ENCODE measurements at places on chromosomes 11 and 22.

DNA sequence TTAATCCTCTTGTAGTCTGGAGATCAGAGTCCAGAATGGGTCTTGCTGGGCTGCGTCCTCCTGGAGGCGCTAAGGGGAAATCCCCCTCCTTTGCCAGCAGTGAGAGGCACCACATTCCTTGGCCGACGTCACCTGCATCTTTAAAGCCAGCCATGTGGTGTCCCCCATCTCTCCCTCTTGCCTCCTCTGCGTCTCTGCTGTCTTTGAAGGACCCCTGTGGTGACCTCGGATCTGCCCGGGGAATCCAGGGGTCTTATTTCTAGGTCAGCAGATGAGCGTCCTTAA lies 27.2 kb upstream of the PARVB start:
- no peak for DNase-seq

DNA sequence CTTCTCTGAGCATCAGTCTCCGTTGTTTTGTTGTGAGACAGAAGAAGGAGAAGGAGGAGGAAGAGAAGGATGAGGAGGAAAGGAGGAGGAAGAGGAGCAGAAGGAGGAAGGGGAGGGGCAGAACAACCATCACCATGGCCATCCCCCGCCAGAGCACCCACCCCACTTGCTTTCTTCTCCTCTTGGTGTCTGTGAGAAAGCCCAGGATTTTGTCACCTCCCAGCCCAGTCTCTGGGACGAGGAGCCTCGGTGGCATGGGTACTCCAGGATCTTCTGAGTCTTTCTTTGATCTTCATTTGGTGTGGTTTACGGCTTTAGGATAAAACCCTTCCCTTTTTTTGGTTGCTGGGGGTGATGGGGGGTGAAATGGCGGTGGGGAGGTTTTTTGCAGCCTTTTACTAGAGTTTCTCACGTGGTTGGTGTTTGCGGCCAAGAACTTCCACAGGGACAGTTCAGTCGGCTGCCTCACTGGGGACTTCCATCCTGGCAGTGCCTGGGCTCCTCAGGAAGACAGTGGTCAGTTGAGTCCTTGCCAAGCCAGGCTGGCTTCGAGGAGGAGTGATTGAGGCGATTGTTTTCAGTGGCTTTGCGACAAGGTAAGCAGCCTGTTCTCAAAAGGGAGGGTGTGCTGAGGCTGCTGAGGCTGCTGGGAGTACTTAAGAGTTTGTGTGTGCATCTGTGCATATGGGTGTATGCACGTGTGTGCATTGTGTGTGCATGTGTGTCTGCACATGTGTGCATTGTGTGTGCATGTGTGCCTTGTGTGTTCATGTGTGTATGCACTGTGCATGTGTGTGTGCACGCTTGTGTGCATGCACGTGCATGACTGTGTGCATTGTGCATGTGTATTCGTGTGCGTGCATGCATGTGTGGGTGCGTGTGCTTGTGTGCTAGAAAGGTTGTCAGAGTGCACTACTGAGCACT lies 567.5 kb downstream of the TBC1D22A start:
- DNase-seq, result peak; percentile 1

DNA sequence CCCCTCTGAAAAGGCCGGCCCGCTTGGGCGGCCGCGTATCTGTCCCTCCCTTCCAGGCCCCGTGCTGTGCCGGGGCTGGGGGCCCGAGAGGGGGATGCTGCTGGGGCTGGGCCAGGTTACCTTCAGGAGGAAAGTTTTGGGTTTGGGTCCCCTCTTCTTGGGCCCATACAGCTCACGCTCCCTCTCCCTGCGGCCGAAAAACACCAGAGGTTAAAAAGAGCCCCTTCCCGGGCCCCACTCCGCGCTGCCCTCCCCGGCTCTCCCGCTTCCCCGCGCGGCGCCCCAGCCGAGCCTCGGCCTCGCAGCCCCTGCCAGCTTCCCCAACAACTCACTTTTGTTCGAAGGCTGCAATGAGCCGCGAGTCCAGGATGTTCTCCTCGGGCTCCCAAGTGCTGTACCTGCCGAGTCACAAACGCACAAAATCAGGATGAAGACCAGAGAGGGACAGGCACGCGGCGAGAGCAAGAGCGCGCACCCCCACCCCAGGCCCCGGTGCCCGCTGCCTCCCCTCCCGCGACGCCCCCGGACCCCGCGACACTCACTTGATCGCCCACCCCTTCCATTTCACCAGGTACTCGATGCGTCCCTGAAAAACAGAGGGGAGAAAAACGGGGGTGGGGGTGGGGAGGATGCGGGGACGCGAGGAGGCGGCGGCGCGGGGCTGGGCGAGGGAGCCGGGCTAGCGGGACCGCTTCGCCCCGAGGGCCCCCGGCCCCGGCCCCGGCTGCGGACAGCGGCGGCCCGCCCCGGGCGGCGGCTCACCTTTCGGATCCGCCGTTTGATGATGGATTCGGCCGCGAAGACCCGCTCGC lies 450 bp downstream of the CBX6 start:
- DNase-seq, result no peak

DNA sequence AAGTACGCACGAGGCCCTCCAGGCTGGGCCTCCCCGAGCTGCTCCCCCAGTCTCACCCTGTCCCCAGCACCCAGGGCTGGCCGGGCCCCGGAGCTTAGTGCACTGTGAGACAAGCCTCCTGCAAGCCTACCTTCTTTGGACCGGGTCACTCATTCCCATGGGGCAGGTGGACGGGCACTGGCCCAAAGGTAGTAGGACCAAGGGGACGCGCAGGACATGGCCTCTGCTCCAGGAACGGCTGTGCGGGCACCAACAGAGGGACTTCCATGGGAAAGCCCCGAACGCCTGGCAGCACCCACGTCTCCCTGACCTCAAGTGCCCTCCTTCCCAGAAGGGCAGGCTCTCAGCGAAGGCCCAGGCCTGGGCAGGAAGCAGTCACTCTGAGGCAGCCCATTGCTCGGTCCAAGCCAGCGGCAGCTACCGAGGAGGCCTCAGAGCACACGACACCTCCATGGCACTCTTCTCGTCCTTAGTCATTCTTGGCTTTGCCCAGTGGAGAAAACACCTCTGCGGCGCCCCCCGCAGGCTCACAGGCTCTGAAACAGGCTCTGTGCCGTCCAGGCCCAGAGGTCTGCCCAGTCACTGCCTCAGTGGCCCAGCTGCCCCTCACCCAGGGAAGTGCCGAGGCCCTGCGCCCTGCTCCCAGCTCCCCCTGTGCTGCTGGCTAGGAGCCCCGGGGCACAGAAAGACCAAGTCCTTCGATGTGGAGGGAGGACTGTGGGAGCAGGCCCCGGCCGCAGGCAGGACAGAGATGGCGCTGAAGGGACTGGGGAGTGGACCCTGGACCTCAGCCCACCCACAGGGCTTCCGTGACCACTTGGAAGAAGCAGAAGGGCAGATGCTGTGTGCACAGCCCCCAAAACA lies 3.8 kb downstream of the MOB2 start:
- no peak for DNase-seq

- DNase-seq, result no peak
These were observed 3.4 kb downstream of the LRP4 start for GRCh38 chr11:46914910-46915309.

GRCh38 chr11:36130401-36130800 lies 158.8 kb downstream of the COMMD9 start:
- DNase-seq, result no peak

DNA sequence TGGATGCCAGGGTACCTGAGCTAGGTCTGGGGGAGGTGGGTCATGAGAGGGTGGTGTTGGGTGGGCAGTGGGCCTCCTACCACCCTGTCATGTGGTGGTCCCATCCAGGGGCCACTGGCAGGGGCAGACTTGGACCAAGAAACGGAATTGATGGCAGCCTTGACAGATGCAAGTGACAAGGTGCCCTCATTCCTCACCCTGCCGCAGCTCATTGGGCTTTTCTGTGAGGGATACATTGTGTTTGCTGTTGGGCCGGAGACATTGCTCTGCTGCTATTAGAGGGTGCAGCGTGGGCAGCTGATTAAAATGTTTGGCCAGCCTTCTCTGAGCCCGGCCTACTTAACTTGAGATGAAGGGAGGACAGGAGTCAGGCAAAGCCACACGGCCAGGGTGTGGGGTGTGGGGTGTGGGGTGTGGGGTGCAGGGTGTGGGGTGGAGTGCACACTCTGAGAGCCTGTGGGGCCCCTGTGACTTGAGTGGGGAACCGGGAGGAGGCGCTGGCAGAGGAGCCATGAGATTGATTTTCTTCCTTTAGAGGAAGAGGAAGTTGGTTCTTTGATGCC lies 351.5 kb downstream of the TBC1D22A start:
- no peak for DNase-seq

DNA sequence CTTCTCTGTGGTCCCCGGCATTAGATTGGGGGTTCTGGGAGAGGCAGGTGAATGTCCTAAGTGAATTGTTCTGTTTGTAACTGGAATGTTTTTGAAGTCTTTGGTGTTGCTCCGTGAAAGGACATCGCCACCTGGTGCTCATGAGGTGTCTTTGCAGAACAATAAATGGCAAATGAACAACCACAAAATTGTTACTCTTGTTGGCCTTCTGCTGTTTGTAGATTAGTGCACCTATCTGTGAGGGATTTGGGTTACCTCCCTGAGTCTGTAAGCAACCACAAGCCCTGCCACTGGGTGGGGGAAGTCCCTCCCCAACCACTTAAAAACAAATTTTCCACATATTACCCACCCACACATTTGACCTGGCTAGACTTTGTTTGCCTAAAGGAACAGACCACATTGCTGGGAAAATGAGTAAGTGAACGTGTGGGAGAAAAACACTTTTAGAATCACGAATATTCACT lies 4.7 kb downstream of the MPEG1 start:
- DNase-seq, result no peak

DNA sequence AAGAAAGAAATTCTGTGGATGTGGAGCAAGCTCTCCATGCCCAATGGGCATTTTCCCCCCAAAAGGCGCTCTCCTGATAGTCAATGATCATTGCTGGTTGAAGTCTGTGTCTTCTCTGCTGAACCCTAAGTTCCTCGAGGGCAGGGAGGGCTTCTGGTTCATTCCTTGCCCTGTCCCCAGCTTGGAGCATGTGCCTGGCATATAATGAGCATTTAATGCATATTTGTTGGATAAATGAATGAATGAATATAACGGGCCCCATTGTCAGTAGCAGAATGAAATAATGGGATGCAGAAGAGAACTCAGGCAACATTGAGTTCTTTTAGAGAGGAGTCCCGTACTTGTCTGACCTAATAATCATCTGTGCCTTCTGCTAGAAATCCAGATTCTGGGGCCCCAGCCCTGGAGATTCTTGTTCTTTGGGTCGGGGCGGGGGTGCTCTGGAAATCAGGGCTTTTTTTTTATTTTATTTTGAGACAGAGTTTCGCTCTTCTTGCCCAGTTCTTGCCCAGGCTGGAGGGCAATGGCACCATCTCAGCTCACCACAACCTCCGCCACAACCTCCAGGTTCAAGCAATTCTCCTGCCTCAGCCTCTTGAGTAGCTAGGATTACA lies 64.4 kb downstream of the CD82 start:
- no peak for DNase-seq

GRCh38 chr22:36884349-36885158 lies 23.7 kb downstream of the NCF4 start:
- DNase-seq, result no peak

DNA sequence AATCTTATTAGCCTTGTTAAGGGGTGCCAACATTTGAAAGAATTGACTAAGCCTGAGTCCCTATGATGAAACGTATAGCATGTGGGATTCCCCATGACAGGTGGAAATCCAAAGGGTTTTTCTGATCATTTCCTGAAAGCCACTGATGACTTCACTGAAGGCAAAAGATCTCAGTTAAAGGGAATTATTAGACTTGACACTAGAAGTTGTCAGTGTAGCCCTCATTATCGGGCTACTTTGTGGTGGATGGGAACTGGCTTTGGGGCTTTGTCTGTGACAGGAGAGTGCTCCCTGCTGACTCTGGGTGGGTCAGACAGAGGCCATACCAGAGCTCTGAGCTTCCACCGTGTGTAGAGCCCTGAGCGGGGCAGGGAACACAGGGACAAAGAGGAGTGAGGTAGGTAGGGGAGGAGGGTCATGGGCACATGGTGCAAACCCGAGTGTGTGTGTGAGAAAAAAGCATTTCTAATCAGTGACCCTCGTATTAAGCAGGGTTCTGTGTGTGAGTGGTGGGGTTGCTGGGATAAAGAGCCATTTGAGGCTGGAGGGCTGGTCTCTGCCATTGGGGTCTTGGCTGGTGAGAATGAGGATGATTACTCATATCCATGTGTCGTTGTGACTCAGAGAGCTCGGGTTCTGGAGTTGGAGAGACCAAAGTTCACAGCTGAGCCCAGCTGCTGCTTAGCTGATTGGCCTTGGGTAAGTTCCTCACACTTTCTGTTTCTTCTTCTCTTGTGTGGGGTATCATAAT lies 101.1 kb downstream of the GRIK4 start:
- DNase-seq, result no peak

DNA sequence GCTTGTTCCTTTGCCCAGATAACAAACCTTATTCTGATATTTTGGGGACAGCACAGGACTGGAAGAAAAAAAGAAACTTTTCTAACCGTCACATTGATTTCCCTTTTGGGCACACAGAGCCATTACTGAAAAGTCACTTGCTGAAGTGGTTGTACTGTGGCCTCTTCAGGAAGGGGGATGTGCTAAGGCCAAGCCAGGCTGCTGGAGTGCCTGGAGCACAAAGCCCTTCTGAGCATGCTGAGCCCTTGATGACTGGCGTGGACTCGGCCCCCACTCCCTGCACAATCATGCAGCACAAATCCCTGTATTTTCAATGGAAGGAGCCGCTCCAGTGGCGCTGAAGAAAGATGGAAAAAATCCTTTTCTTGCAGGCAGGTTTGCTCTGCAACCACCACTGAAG lies 164.2 kb downstream of the NTM start:
- no peak for DNase-seq

DNA sequence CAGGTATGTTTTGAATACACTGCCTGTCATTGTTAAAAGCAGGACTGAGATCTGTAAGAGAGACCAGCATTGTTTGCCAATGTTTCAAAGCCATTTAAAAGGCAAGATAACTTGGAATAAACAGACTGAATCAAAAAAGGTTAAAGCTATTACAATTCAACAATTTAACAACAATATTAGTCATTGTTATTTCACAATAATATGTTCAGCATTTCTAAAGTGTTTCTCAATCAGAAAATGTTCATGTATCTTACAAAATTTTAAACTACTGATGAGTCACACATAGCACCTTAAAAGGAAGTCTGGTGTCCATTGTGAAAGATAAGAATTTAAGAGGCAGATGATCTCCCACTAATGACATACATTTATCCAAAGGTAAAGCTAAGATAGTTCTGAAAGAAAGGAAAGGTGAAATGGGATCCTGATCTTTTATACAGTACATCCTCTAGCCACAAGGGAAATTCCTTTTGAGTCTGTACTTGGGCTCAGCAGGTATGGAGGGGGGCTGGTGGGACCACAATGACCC lies 79.7 kb downstream of the MAML2 start:
- DNase-seq, result no peak

- DNase-seq, result no peak
These were observed 11.0 kb downstream of the MS4A6E start for GRCh38 chr11:60338053-60338452.

GRCh38 chr22:36921309-36922104 lies 8.1 kb downstream of the CSF2RB start:
- DNase-seq, result no peak

DNA sequence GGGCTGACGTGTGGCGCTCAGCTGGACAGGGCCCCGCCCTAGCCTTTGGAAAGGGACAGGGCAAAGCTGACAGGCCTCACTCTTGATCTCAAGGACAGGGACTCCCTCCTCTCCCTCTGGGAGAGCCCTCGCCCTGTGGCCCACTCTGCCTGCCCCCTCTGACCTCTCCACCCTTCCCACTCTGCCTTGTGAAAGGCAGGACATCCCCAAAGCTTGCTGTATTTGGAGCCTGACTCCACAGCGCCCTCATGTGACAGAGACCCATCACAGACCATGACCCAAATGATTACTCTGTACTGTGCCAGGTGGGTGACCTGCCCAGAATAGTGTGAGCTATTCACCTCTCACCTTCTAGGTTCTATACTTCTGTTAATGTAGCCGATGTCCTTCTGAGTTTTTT lies 18.8 kb downstream of the P2RY2 start:
- peak; percentile 71 for DNase-seq

GRCh38 chr22:33328789-33329296 lies 270.7 kb upstream of the SYN3 start:
- no peak for DNase-seq
